Central memory CD8-positive, alpha-beta T cell (primary cell): ENCODE measurements at places on chromosomes 11 and 22.

GRCh38 chr11:104219096-104219495, 55.1 kb upstream of the PDGFD start:
- no peak for DNase-seq

DNA sequence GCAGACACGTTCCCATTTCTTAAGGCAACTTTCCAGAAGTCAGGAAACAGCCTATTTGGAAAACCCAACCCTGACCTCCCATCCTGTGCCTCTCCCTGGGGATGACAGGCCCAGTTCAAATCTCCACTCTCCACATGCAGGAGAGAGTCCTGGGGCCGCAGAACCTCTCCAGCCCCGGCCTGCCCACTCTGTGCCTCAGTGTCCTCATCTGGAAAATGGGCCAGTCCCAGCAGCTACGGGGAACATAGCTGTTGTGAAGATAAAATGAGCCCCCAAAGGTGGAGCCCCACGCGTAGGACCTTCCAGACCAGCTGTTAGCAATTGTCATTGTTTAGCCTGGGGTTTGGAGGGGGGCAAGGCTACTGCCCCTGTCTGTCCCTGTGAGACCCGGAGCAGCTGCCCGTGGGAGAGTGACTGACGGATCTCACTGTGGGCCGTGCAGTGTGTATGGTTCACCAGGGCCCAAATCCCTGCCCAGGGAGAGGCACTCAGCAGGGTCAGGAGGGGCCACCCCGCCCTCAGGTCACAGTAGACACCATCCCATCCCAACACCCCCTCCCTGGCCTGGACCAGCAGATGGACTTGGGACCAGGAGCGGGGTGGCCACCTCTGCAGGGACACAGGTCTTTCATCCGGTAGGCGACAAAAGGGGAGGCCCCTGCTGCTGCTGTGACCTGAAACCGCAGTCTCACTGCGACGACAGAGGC, 145.9 kb downstream of the CTTN start:
- no peak for DNase-seq

DNA sequence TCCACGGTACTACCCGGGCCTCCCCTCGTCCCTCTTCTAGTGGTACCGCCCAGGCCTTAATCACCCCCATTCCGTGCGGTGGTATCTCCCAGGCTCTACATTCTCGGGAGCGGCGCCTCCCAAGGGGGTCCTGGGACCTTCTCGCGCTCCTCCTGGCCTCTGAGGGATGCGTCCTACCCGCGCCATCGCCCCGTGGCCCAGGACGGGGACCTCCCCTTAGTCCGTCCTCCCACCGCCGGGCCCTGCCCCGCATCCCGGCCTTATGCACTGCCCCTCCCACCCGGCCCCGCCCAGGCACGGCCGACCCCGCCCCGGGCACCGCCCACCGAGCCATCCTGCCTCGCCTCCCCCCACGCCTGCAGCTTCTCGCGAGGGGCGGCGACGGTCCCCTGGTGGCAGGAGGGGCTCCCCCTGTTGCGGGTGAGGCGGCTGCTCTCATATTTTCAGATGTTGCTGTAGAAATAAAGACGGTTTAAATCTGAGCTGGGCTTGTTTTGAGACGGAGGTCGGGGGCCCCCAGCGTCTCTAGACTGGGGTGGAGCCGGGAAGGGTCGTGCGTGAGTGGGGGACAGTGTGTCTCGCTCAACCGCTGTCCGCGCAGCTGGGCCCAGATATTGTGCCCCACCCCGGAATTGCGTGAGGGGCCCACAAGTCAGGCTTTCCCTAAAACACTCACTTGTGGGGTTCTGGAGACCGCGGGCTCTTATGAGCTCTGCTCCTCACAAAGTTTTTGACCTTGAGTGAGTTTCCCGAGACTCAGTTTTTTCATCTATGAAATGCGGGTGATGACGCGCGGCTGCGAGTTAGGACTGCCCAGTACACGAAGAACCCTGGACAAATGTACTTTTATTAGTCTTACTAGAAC, 828 bp upstream of the RAB1B start:
- peak; percentile 69 for DNase-seq

GRCh38 chr11:82559609-82560008, 174.1 kb downstream of the FAM181B start:
- DNase-seq = no peak

GRCh38 chr11:114233755-114234154, 62.4 kb upstream of the NNMT start:
- no peak for DNase-seq

DNA sequence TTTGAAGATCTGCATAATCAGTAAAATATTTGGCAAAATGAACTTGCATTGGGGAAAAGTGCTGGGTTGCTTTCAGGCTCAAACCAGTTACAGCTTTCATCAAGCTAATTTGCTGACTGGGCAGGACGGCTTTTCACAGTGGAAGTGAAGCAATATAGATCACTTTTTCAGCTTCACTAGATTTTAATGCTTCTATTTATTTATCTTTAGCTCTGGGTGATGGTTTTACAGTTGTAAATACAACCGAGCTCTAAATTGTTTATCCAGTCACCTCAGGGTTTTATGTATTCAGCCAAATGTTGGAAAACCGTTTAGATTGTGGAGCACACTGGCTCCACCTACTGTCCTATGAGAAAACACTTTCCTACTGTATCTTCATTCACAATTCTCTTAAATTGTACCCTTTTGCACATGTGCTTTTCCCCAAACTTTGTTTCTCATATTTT, 58.2 kb downstream of the ACER3 start:
- no peak for DNase-seq

DNA sequence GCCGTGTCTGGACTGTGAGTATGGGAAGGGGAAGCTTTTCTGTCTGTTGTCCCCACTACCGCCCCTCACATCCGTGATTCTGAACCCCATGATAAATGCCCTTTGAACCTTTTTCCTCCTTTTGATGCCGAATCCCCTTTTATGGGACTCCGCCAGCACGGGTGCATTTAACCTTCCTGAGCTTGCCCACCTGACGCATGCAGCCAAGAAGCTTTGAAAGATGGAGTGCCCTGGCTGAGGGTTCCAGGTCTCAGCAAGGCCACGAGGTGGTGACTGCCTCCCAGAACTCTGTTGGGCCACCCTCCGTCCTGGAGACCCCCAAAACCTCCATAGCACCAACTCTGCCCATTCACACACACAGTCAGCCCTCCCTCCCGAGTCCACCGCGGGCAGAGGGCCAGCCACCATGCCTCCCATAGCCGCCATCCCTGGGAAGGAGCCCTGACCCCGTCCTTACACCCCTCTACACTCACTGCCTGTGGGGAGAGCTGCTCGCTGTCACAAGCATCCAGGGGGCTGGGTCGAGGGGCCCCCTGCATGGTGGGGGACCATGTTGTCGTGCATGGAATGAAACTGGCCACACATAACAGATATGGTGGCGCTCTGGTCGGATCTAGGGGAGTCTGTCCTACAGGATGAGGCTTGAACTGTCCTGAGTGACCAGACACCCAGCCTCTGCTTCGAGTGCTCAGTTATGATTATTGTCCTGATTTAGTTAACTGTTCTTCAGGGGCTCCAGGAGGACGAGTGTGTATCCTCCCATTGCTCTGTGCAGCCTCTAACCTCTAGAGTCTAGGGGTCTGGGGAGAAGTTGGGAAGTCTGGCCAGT, 822 bp upstream of the COMT start:
- no peak for DNase-seq

GRCh38 chr11:120698918-120699317, 187.4 kb downstream of the GRIK4 start:
- DNase-seq = no peak

DNA sequence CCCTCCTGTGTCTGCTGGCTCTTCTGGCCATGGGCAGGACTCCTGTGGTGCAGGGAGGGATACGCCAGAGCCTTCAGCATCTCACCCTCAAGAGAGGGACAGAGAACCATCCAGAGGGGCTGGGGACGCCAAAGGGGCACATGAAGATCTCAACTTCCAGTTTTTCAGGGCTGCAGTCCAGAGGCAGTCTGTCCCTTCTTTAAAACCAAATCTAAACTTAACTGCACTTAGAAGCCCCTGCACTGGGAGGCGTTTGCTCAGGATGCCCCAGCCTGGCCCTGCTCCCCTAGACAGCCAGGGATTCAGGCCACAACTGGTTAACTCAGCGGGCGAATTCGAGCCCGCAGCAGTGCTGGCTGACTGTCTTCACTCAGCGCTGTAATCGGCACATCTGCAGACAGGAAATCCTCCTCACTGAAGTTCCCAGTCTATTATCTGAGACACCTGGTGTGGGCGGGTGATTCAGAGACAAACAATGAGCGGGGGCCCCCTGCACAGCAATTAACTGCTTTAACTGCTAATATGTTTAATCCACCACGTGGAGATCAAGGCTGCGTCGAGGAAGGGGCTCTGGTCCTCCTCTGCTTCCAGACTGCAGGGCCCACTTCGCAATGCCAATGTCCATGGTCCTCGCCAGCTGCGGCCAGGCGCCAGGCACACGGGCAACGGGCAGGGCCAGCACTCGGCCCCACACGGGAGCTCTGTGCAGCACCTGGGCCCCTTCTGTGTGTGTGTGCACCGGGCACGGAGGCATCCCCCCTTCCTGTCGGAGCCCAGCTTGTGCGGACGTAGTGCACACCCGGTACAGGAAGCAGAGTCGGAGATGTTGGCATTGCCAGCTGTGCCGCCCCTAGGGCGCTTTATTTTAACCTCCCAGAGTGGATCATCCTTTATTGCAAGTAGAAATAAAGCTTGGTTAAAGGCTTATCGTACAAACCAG, 36.9 kb upstream of the GNB1L start:
- DNase-seq = peak; percentile 60

GRCh38 chr11:2997406-2997805, 5.3 kb upstream of the NAP1L4 start:
- DNase-seq = no peak
